ENCODE measurements at places on chromosomes 7 and 10.

DNA sequence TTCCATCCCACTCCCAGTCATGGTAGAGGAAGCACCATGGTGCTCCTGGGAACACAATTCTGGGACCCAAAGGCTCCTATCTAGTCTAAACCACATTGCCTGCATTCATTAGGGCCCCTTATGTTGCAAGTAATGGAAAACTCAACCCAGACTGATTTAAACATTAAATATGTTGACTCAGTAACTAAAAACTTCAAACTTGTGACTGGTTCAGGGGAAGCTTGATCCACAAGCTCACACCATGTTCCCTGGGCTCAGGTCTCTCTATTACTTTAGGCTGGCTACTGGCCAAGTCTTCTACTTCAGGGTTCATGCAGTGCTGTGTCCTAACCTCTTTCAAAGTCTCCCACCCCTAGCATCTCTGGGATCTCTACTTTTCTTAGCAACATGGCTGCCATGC lies 13.1 kb downstream of the WNT16 start:
- no peak for DNase-seq

- DNase-seq = peak; percentile 34
Observed at GRCh38 chr10:103859161-103860086, 4.0 kb upstream of the SH3PXD2A start.

DNA sequence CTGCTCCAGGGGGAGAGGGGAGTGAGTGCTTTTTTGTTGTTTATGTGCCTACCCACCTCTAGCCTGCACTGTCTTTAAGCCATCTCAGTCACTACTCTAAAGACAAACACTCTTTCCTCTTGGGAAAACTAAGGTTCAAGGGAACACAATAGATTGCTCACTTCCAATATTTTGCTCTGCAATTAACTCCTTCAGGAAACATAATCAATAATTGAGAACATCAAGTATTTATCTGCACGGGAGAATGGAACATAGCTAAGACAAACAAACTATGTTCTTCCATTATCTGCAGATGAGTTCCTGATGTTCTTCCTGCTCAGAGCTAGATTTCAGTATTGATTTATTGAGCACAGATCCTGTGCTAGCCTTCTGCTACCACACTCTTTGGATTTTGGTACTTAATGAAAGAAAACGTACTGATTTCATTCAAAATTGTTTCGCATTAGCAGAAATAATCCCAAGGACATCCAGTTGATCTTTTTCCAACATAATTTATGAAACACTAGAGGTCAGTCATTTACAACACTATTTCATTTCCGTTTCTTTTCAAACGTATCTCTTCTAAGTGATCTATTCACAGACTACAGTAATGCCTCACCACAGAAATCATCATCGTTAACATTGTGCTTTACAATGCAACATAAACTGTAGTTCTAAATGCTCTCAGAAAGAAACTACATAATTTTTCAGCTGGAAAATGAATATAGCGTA lies 8.3 kb downstream of the NEBL start:
- no peak for DNase-seq

DNA sequence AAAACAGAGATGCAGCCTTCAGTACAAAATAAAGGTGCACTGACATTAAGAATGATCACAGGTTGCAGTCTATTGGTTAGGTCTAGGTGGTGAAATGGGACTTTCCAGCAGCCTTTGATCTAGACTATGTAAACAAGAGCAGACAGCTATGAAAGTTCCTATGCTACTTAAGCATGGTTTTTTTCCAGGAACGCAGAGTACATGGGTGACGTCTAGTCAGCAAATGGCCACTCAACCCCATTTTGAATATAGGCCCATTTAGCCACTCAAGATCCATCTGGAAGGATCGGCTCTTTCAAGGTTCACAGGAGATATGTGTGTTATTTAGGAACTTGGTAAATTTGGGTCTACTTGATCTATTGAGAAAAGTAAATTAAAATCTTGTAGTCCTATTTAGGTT lies 1424.6 kb upstream of the LRRTM3 start:
- no peak for DNase-seq

- no peak for DNase-seq
Observed at GRCh38 chr7:30596014-30596641, 1.4 kb downstream of the GARS1 start.

DNA sequence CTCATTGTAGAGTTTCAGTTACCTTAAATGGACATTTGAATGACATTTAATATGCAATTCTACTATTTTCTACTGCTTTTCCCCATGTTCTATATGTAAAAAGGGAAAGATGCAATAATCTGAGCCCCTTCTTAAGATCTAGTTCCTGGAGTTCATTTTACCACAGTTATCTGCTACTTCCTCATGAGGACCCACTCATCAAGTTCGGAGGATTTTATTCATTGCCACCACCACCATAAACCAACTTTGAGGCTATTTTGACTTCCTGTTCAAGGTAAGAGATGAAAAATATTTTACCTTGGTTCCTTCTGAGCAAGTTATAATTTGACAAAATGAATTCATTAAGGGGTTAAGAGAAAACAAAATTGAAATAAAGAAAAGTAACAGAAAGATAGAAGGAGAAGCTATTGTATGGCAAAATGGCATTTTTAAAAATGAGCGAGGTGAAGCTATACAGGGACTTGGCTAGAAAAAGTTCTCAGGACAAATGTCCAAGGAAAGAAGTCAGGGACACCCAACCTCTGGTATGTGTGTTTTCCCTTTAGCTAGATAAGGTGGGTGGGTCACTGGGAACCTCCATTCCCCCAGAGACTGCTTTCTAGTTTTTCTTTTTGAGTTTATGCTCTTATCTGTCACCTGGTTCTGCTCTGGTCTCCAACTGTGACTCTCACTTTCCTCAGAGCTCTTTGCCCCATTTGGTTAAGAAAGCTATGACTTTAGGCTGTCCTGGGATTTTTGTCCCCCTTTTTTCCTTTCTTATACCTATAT lies 14.9 kb upstream of the FAM3C start:
- no peak for DNase-seq

GRCh38 chr7:728602-729001 lies 1.5 kb upstream of the PRKAR1B start:
- no peak for DNase-seq

- DNase-seq = peak; percentile 22
Observed at GRCh38 chr10:122551450-122551849, 9.1 kb upstream of the DMBT1 start.

GRCh38 chr7:27177795-27178320 lies 3.7 kb upstream of the HOXA10 start:
- no peak for DNase-seq

- no peak for DNase-seq
Observed at GRCh38 chr7:139699640-139700504, 77.9 kb downstream of the HIPK2 start.

- DNase-seq = no peak
Observed at GRCh38 chr7:92778972-92779371, 57.4 kb downstream of the CDK6 start.

- DNase-seq = no peak
Observed at GRCh38 chr7:27551803-27552400, 110.8 kb downstream of the HIBADH start.

GRCh38 chr10:60821656-60822055 lies 43.4 kb downstream of the CDK1 start:
- no peak for DNase-seq

DNA sequence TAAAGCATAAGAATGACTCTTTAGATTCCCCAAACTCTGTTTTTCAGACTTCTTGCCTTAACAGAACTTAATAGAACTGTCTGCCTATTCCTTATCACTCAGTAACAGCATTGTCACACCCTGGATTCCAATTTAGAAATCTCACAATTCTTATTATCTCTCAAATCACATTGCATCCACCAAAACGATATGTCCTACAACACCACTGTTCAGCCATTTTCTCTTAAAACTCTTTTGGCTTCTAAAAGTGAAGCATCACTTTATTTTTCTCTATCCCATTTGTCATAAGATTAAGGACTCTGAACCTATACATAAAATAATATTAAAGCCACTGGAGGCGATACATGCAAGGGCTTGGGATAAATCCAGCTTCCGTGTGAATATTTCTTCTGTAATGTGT lies 1.2 kb upstream of the CPED1 start:
- no peak for DNase-seq

DNA sequence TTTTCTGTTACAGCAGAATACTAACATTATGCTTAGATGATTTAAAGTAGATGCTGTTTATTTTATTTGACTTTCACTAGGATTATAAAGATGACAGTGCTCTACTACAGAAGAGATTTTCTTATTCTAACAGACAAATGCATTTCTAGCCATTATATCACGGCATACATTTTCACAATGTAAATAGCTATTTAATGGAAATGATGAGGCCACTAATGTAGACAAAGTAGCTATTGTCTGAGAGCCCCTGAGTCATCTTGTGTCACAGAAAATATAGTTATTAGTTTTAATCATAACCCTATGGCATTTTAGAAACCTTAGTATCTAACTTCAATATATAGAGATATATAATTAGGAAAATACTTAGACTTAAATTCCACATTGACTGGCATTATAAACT lies 158.0 kb upstream of the AHR start:
- DNase-seq = no peak

DNA sequence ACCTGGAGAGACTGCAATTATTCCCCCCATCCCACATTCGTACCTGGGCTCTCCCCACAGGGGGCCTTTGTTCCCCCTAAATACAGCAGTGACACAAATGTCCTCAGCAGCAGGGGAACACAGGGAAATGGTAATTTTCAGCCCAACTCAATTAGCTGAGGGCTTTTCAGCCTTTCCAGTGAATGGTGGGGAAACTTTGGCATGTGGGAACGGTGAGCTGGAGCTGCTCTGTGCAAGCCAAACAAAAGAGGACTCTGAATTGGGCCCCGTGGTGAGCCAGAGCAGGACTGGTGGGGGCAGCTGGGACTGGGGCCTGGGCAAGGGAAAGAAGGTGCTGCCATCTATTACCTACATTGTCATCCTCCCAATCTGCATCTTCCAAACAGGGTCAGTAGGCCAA lies 51.0 kb downstream of the FBXW4 start:
- DNase-seq = no peak

- no peak for DNase-seq
Observed at GRCh38 chr10:26946102-26946811, 85.5 kb upstream of the ABI1 start.

GRCh38 chr10:6297951-6298381 lies 95.2 kb downstream of the PFKFB3 start:
- DNase-seq = no peak

- no peak for DNase-seq
Observed at GRCh38 chr7:95322396-95322795, 1.9 kb downstream of the PON1 start.

DNA sequence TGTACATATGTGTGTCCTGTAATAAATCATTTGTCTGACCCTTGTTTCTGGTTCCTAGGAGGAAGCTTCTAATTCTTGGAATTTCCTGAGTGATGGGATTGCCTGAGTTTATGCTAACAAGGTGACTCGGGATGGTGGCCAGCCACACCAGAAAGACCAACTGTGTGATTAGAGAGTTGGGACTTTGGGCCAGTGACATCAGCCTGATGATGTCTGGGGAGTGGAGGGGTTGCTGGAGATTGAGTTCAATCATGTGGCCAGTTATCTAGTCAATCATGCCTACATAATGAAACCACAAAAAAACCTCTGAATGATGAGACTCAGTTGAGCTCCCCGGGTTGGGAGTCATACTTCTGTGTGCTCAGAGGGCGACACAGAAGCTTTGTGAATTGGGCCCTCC lies 23.5 kb upstream of the CARD11 start:
- DNase-seq = no peak

- DNase-seq = no peak
Observed at GRCh38 chr10:11207560-11207844, 189.8 kb downstream of the CELF2 start.

- no peak for DNase-seq
Observed at GRCh38 chr7:135716677-135717238, 11.2 kb downstream of the SLC13A4 start.

DNA sequence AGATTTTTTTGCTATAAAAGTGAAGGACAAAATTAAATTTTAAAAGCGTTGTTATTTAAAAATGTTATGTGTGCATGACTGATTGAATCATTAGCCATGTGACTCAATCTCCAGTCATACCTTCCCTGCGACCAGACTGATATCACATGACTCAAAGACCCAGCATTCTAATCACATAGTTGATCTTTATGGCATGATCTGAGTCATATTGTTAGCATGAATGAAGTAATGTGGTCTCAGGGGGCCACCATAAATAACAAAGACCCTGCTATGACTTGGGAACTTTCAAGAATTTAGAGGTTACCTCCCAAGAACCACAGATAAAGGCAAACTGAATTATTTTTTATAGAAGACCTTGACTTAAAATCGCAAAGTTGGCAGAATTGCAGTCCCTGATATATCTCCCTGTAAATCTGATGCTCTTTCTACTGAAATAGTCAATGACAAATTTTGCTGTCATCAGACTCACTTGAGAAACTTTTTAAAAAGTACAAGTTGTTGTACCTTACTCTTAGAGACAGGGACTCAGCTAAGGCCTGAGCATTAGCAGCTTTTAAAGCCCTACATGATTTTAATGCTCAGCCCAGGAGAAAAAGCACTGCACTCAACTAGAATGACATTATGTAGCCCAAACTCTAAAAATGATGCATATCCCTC lies 717.3 kb downstream of the XPNPEP1 start:
- no peak for DNase-seq

GRCh38 chr7:74202841-74203556 lies 6.8 kb upstream of the LAT2 start:
- DNase-seq = no peak

- peak; percentile 42 for DNase-seq
Observed at GRCh38 chr10:22022257-22023032, 18.9 kb upstream of the DNAJC1 start.

GRCh38 chr10:126964190-126964589 lies 59.0 kb downstream of the DOCK1 start:
- no peak for DNase-seq

- DNase-seq = no peak
Observed at GRCh38 chr7:1862560-1862959, 192.5 kb downstream of the ELFN1 start.

DNA sequence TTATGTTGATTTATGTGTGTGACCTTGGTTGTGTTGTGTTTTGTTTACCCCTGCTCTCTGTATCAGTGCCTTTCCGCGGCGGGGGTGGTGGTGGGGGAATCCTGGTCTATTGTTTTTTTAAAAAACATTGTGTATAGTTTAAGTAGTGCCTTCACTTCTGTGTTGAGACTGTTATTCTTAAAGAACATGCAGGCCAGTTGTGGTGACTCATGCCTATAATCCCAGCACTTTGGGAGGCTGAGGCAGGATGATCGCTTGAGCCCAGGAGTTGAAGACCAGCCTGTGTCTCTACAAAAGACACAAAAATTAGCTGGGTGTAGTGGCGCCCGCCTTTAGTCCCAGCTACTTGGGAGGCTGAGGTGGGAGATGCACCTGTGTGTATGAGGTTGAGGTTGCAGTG lies 429.0 kb upstream of the LRGUK start:
- no peak for DNase-seq

- no peak for DNase-seq
Observed at GRCh38 chr7:157426463-157427301, 89.9 kb downstream of the DNAJB6 start.

All from activated effector memory CD4-positive, alpha-beta T cell treated with Interleukin-2 at 50 U/mL for 16 hours (primary cell).